ENCODE measurements at places on chromosomes 5 and 9. TPM values are rescaled to one million over a fixed set of nuclear protein-coding genes. Genes with fewer than 3 reads are reported as not detected.

CCDC192 gene
- total RNA-seq, result not detected

GRCh38 chr5:11248966-11249365, 487.9 kb upstream of the DAP start:
- DNase-seq, result no peak
- no peak overlapping the region for H3K27ac ChIP-seq
- H3K36me3 ChIP-seq, result no peaks in the 10 kb centered on the region
- H3K27me3 ChIP-seq, result no peaks in the 10 kb centered on the region

DNA sequence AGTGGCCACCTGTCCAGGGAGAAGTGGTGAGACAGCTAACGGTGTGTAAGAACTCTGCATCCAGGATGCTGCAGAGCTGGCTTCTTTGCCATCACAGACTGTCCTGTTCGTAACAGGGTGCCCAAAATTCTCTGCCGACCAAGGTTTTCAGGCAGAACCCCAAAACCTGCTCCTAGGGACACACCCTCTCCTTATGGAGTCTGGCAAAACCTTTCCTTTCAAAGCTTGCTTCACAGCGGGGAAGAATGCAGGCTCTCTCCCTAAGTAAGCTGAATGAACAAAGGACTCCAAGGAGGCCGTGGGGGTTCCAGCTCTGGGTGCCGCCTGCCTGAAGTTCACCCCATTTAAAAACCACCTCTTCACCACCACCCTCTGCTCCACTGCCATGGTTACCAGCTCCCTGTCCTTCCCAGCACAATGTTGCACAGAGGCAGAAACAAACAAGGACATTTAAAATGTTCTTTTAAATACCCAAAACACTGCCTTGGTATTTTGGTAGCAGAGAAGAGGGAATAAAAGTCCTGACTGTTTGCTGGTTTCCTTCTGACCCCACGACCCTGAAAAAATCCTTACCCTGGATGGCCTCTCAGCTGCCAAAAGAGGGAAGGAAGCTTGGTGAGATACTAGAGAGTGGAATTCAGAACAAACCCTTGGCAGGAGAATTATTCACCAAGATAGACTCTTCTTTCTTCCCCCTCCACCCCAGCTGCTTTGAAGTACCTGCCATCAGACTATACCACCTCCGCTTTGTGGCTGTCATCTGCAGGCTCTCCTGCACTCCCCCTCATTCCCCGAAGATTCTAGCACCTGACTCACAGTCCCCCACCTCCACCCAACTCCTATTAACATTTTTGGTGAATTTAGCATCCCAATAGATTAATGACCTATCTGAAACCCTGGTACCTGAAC, 7.1 kb upstream of the KLF9 start:
- H3K4me3 ChIP-seq, result no peak overlapping the region

- DNase-seq, result no peak
- no peaks in the 10 kb centered on the region for H3K36me3 ChIP-seq
- H3K27me3 ChIP-seq, result no peaks in the 10 kb centered on the region
- H3K4me3 ChIP-seq, result no peak overlapping the region
- H3K4me1 ChIP-seq, result no peaks in the 10 kb centered on the region
- no peak overlapping the region for H3K27ac ChIP-seq
These were observed 148.0 kb upstream of the FREM1 start for GRCh38 chr9:15058236-15058635.

LRRTM2 gene
- total RNA-seq, result 2.0 TPM

DNA sequence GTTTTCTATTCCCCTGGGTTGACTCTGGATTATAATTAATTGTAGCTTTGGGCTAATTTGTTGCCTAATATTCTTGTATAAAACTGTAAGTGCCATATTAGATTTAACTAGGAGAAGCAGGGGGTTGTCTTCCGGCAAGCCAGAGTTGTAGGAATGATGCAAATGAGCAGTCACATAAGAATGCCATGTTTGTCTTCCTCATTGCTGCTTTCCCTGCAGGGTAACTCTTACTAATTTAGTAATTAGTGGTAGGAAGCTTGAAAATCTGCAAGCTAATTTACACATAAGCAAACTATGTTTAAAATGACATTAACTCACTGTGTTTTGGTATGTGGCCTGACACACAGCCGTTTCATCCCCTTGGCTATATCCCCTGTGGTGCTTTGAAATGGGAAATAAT, 527.8 kb downstream of the KCTD16 start:
- H3K27me3 ChIP-seq, result no peaks in the 10 kb centered on the region
- H3K4me3 ChIP-seq, result no peak overlapping the region
- H3K27ac ChIP-seq, result no peak overlapping the region

GRCh38 chr5:139296862-139297326, 3.4 kb downstream of the MATR3 start:
- DNase-seq, result no peak
- H3K27ac ChIP-seq, result no peak overlapping the region
- H3K4me1 ChIP-seq, result peaks cover 7% of the 10 kb centered on the region
- no peak overlapping the region for H3K4me3 ChIP-seq

DNA sequence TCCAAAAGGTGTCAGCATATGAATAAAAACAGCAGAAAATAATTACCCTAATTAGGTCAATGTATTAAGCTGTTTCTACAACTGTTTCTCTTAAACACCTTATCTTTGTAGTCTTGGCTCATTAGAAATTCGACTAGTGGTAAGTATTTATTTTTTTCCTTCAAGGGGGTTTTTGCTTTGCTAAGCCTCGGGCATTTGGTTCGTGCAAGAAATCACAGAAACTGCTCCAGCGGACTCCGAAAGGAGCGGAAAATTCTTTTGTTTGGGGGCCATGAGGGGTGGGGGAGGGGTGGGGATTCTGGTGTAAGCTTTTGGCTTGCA, 757 bp downstream of the ZBED3 start:
- H3K4me3 ChIP-seq, result peak overlapping the region; percentile 60
- no peaks in the 10 kb centered on the region for H3K27me3 ChIP-seq
- peaks cover 6% of the 10 kb centered on the region for H3K4me1 ChIP-seq
- DNase-seq, result no peak
- H3K36me3 ChIP-seq, result no peaks in the 10 kb centered on the region
- peak overlapping the region; percentile 72 for H3K27ac ChIP-seq
